Peyer's patch (tissue), 4 donors: ENCODE measurements at places on chromosomes 1 and 21. TPM values are rescaled to one million over a fixed set of nuclear protein-coding genes. Genes with fewer than 3 reads are reported as not detected.

Gene COA7
- 17.0 TPM for total RNA-seq

- no peak for DNase-seq
Measured at GRCh38 chr1:220045356-220046051, 801 bp downstream of the EPRS1 start.

DNA sequence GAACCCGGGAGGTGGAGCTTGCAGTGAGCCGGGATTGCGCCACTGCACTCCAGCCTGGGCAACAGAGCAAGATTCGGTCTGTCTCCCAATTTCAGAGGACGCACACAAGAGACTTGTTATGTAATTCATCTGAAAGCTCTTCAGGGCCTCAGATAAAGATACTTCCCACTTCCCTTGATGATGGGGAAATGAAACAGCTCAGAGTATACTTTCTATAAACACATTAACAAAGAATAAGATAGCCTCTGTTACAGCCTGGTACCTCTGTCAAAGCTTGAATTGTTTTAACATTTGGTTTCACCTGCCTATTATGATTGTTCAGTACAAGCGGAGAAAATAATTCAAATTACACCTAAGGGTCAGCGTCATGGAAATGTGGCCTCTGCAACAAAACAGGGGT lies 622.9 kb upstream of the ADGRL4 start:
- no peak for DNase-seq

DNA sequence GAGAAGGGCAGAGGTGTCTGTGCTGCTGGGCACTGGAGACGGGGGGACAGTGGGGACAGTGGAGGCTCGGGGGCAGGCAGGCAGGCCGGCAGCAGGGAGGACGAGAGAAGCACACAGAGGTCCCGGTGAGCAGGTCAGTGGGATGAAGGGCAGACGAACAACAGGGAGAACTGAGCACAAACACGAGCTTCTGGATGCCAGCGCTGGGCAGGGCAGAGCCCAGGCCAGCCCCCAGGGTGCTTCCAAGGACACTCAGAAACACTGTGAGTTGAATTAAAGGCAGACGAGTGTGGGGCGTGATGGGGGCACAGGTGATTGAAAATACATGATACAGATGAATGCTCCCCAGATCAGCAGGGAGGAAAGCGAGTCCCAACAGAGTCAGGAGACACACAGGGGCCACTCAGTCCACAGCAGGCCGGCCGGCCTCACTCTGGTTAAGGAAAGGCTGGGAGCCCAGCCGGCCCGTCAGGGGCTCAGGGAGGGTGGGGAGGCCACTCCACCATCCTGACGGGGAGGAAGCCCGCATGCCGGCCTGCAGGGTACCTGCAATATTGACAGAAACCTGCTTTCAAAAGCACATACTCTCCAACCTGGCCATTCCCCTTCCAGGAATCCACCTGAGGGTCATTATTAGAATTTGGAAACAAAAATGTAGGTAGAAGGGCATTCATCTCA lies 14.1 kb downstream of the SLC19A1 start:
- no peak for DNase-seq

- DNase-seq, result no peak
Measured at GRCh38 chr1:162703708-162704107, 71.4 kb downstream of the DDR2 start.

DNA sequence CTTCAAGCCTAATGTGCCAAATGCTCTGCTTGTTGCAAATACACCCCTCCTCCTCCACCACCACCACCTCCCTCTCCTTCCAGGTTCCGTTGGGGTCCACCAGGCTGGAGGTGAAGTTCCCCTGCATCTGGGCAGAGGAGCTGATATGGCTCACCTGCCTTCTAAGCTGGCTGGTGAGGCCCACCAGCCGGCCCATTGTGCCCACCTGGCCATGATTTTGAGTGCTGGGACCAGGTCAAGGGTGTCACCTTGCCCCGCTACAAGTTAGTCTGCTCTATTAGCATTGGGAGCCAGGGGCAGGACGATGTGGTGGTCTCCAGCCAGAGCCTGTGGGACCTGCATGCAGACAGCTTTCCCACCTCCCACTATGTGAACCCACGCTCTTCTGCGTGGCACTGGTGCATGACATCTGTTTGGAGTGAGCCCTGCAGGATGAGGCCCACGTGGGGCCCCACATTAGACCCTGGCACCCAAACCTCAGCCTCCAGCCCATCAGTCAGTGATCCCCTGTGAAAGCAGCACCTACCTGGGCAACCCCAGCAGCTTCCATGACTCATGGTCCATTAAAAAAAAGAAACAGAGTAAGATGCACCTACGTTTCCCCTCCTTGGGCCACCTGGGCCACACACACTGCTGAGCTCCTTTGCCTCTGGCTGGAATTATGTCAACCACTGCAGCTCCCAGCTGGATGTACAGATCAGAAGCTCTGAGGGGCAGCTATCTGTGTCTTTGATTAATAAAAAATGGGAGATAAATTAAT lies 15.6 kb upstream of the CDCP2 start:
- DNase-seq, result no peak
